ENCODE measurements at places on chromosomes 1 and 21.

GRCh38 chr1:2046174-2046917, 3.9 kb upstream of the PRKCZ start:
- peak; percentile 67 for DNase-seq

DNA sequence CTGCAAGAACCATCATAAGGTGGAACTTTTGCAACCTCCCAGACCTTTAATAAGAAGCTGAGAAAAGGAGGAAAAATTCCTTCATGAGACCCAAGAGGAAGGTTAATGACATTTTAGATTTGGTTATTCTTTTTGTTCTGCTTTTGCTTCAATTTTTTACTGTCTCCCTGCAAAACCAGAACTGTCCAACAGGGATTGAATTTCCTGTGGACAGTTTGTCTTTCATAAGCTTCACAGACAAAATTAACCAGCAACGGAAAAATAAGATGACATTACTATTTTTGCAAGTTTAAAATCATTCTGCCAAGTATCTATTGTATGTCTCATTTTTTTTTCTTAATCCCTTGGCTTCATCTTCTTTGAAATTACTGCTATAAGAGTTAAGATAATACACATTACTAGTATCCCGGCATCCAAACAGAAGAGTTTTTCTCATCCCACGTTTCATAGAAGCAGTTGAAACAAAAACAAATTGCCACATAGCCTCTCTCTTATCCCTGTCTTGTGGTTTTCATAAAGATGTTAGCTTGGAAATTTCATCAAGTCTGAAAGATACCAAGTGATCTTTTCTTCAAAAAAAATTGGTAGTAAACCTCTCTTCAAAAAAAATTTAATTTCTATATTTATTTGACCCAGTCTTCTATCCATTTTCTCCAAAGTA, 465.3 kb upstream of the PTBP2 start:
- no peak for DNase-seq

GRCh38 chr21:31298618-31299269, 45.3 kb downstream of the TIAM1 start:
- no peak for DNase-seq

DNA sequence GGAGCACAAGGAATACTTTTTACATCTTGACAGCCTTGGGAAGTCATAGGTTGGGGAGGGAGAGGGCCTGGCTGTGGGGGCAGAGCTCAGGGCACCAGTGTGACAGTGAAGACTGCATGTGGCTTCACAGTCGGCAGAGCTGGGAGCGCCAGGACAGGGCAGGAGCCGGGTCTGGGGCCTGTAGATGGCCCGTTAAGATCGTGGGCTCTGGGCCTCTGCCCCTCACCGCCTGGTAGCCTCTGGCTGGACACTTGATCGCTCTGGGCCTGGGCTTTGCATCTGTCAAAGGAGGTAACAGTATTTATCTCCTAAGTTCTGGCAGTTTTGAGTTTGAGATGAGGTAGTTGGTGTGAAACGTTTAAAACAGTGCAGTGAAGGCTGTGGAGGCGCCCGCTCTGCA, 4.8 kb downstream of the SLX9 start:
- no peak for DNase-seq

DNA sequence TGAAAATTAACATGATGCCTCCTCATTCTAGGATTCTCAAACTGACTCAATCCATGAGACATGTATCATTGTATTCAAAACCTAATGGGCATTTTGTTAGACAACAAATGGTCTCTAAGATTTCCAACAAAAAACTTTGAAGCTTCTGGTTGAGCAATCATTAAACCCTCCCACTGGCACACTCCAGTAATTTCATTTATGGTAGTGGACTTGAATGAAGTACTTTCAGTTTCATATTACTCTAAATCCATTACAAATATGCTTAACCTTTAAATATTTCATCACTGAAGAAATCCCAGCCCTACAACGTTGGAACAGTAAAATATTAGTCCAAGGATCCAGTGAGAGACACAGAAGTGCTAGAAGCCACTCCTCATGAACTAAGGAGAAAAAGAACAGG, 43.5 kb downstream of the GBP6 start:
- DNase-seq = no peak

DNA sequence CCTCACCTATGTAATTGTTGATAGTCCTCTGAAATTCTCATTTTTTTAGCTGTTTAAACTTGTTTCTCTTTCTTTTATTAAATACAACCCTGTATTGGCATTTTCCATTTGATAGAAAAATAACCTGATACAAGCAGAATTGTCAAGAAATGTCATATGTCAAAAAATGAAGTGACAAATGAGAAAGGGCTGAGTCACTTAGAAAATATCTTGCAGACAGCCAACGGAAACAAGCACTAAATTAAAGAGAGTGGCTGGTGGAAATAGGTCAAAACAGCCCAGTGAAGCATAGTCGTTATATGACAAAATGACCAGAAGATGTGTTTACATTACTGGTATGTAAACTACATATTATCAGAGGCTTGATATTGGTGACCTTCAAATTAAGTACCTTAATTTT, 484.4 kb downstream of the PLA2G4A start:
- no peak for DNase-seq

DNA sequence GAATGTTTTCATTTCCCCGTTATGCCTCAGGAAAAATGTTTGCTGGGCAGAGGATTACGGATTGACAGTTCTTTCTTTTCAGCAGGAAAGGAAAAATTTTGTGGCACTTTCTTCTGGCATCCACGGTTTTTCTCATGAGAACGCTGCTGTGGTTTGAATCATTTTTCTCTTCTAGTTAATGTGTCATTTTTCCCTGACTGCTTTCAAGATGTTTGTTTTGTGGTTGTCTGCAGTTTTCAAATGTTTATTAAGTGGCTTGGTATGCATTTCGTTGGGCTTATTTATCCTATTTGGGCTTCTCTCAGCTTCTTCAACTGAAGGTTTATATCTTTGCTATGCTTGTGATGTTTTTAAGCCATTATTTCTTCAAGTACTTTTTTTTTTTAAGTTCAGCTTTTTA, 359.0 kb downstream of the RGS7 start:
- no peak for DNase-seq

DNA sequence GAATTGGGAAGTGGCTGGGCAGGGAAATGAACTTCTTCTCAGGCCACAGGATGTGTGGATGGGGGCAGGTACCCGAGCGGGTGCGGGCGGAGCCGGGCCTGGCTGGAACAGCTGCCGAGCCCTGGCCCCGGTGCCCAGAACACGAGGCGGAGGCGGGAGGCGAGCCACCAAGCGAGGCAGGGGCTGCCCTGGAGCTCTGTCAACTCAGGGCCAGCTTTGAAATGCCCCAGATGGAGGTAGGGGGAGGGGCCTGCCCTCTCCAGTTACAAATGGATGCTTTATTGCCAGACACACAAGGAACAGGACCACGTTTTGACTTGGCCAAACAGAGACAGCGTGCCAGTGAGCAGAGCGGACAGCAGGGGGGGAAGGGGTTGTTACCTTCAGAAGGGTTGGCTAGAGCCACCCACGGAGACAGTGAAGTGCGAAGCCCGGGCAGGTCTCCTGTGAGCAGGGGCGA, 240.4 kb downstream of the SDCCAG8 start:
- DNase-seq = no peak

DNA sequence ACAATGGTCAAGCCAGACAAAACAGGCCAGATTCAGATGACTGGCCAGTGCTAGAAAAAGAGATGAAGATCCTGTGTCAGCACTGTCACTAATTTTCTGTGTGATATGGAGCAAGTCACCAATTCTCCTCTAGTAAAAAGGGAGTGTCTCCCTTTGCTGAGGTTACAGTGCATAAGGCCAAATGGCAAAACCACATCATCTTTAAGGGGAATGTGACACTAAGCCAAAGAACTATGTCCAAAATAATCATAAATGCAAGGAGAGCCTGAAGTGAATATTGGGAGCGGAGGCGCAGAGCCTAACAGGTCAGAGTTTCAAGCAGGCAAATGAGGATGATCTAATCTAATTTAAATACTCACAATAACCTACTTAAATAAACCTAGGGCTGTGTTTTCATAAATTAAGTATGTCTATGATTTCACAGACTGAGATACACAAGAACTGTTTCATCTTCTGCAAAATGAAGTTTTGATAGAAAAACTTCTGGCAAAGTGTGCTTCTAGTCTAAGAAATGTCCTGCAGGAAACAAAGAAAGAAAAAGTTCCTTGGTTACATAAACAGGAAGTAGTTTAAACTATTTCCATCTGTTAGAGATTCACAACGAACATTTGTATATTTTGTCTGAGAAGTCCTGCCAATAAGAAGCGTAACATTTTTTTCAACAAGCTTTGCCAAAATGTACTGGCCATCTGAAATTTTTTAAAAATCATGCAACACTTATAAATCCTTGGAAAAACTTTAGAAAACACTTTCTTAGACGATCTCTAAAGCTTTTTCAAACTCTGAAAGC, 290.2 kb downstream of the LRRC40 start:
- DNase-seq = no peak

GRCh38 chr1:27574871-27575831, 28.8 kb downstream of the AHDC1 start:
- peak; percentile 63 for DNase-seq

DNA sequence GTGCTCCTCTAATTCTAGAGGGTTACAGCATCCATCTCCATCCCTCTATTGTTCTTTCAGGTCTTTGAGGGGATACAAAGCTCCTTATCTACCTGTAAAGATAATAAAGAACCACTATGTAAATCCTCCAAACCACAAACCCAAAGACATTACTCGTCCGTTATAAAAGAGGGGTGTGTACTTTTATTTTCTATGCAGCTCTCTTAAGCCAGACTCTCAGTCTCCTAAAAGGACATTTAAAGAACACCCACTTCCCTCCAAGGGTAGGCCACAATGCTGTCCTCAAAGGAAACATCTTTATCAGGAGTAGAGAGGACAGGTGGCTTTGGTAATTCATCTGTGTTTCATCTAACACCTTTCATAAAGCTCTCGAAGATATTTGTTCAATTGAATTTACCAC, 67.9 kb upstream of the DYNLT5 start:
- no peak for DNase-seq

All from NCI-H1930 (cell line).